ENCODE measurements at places on chromosomes 12 and 14.

- no peak for DNase-seq
These were observed 983 bp downstream of the MYF6 start for GRCh38 chr12:80708259-80708974.

DNA sequence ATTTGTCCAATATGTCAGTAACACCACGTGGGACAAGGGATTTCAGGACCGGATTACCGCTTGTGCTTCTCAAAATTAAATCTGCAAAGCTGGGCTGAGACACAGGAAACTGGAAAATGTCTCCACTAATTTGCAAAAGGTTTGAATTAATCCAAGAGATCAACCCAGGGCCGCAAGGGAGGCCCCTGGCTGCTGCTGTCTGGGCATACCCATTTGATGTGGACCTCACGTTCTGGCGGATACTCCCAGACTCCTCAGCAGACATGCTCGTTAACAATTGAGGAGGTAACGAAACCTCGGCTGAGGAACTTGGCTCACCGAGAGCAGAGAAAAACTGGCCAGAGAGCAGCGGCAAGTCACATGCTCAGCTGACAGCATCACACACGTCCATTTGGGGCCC, 180.6 kb downstream of the SLC15A4 start:
- DNase-seq: no peak

- no peak for DNase-seq
These were observed 663.8 kb downstream of the FLRT2 start for GRCh38 chr14:86193756-86194155.

GRCh38 chr12:101027200-101027599, 182.8 kb downstream of the SLC5A8 start:
- DNase-seq: no peak

- DNase-seq: no peak
These were observed 7.0 kb upstream of the KCNK13 start for GRCh38 chr14:90054803-90055202.

DNA sequence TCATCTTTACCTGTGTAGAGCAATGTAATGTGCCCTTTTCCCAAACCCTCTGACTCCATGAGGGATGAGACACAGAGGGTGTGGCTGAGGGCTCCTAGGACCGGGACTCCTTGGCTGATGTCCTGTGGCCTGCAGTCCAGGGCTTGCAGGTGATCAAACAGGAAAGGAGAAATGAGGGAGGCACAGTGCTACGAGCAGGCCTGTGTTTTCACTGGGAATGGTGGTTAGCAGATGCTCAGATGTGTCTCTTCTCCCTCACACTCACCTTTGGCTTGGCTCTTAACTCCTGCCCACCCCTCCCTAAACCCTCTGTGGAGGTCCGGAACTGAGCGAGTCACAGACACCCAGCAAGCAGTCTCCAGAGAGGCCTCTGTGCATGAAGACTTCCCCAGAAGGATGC, 254.4 kb downstream of the DAD1 start:
- DNase-seq: no peak

- no peak for DNase-seq
These were observed 37.8 kb upstream of the CMAS start for GRCh38 chr12:22008196-22008595.

All from CD8-positive, alpha-beta memory T cell (primary cell).